ENCODE measurements at places on chromosomes 5 and 9.

DNA sequence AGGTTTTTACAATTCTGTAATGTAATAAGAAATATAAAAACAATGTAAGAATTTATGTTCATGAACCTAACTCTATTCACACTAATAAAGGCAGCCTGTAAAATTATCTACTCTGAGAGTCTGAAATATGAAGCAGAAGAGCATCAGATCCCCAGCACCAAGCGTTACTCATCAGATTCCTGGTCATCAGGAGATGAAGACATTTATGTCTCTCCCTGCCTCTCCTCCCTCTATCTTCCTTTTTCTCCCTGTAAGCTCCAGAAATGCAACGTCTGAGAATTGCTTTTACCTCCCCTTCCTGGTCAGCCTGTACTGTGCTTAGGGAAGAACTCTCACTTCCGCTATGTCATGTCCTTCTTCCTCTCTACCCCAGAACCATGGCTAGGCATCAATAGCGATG lies 114.4 kb upstream of the SLIT3 start:
- DNase-seq: no peak

DNA sequence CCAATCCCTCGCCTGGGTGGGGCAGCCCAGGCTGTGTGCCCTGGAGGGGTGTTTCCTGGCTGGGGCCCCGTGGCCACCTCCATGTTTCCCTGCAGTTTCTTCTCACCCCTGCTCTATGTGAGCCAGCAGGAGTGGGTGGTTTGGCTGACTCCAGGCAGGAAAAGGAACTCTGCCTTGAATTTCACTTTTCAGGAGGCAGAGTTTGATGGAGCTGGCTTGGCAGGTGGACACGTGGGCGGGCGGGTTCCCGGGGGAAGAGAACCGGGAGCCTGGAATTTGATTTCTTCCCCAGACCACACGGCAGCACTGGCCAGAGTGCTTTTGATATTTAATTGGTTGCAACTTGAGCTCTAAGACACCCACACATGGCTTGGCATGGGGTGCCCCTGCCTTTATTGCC lies 119.8 kb upstream of the PANK3 start:
- no peak for DNase-seq

- DNase-seq: no peak
Measured at GRCh38 chr5:178625679-178626483, 969 bp downstream of the CLK4 start.

- no peak for DNase-seq
Measured at GRCh38 chr5:82745016-82745415, 332.2 kb downstream of the TMEM167A start.

DNA sequence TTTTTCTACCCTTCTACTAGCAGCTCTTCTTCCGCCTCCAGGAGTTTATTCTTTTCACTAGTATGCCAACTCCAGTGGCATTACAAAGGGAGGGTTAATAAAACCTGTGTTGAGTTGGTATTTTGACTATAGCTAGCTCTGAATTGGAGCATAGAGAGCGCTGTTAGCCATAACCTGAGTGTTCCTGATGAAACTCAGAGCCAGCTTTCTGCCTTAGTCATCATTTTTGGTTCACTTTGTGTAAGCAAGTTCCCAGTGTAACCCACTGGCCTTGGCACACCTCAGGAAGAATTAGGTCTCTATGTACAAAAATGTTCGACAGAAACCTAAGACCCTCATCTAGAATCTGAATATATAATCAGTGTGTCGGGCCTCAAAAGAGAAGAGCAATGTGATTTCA lies 238.9 kb downstream of the NR3C1 start:
- DNase-seq: no peak

GRCh38 chr5:78376315-78376714 lies 15.9 kb downstream of the SCAMP1 start:
- no peak for DNase-seq

DNA sequence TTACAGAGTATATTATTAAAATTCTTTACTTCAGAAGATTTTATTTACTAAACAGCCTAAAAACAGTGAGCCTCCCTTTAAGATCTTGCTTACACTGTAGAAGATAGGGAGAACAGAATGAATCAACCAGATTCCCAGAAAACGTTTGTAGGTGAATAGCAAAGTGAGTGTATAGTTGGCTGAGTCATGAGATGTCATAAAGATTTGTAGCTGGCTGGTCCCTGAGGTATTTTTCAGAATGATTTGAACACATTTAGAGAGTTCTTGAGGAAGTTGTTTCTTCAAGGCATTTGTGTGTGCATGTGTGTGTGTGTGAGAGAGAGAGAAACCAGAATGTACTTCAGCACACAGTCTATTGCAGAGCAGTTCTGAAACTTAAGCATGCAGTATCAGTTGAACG lies 159.4 kb upstream of the PRR16 start:
- no peak for DNase-seq

DNA sequence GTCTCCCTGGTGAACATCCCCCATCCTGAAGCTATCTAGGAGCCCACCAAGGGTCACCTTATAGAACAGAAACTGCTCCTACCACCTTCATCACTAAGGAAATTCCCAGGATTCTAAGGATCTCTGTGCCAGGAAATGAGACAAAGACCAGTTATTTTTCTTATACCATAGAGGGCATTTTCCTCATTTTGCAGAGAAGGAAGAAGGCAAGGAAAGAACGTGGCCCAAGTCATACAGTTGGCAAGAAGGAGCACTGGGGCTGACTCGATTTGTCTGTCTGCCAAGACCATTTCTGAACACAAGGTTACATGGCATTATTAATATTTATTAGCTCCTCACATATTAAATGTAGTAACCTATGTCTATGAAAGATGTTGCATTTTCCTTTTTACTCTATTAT lies 49.6 kb upstream of the TNFSF15 start:
- DNase-seq: no peak

All from stimulated activated CD4-positive, alpha-beta T cell treated with anti-CD3 and anti-CD28 coated beads, TNF-alpha, amount 100 ng/mL, for 48 hours (primary cell).